ENCODE measurements at places on chromosomes 1 and 21.

GRCh38 chr21:33374450-33375096 is 28.6 kb upstream of the IFNGR2 start:
- no peak for DNase-seq

DNA sequence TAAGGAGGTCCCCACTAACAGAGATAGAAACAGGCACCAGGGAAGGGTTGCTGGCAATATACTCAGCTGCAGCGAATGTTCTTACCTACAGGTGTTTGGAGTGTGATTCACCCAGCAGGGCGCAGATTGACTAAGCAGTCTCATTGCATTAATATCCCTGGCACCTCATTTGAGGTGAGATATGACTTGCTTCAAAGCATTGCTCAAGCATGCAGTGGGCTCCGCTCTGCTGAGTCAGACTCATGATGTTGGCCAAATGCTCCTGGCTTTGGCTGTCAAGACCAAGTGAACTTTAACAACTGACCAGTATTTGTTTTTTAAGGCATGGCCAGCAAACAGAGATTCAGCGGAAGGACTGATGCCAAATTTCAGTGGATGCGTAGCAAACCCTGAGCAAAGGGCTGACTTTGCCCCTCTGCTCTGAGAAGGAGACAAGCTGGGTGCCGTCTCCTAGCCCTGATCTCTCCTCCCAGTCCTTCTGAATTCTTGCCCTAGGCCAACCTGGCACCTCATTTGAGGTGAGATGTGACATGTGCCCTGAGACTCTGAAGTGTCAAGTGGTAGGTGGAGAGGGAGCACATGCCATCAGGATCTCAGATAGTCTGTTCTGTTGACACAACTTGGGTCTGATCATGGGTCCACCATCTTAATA is 187.1 kb upstream of the COA6 start:
- DNase-seq: no peak

DNA sequence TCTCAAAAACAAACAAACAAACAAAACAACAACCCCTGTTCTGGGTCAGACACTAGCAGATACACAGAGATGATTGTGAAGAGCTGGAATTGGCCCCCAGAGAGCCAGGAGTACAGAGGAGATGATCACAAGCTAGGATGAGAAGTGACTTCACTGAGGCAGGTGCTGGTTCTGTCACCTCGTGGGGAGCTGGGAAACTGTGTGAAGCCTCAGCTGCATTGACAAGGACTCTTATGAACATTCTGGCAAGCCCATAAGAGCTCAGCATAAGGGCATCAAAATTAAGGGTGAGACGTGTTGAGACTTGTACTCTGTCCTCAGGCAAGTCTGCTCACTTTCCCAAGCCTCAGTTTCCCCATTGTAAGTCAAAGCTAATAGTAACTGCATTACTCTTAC is 14.7 kb upstream of the PTP4A2 start:
- no peak for DNase-seq

GRCh38 chr1:202349206-202349928 is 868 bp downstream of the PPP1R12B start:
- no peak for DNase-seq

- peak; percentile 64 for DNase-seq
Observed at GRCh38 chr1:155977690-155978324, 540 bp downstream of the ARHGEF2 start.

DNA sequence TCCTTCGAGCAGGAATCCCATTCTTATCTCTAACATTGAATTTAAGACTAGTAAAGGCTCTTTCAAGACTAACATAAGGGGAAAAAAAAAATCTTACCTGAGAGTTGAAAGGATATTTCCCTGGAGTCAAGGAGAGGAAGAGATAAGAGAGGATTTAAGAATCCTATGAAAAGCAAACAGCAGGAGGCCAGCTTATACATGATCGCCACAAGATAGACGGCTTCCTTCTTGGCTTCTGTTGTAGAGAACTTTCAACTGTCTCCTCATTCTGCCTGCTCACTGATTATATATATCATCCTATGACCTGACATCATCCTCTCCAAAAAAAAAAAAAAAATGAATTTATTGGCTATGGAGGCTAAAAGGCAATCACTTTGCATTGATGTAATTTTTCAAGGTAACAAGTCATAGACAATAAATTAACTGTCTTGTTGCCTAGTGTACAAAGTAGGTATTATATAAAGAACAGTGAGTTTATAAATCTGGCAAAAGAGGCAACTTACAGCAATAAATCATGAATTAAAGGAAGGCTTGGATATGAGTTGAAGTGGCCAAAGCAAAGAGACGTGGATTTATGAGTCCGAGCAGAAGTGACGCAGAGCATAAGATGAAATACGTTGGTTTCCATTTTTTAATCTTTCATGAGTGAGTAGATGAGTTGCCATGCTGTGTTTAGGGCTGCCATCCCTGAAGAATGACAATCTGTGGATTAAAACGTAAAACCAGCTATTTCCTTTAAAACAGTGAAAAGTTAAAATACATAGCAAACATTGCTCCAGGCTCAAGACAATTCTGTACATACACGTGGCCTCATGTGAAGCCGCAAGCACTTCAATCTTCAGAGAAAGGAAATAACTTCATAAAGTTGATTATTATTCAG is at the start of gene UTS2:
TSS of gene UTS2 (minus strand) at position 262 of the 880 bp plus-strand sequence. CDS start at position 200, 62 bp downstream.
- no peak for DNase-seq
